IMR-90 (cell line): ENCODE measurements at places on chromosomes 2 and 18.

- DNase-seq = no peak
Measured at GRCh38 chr18:64027931-64028695, 58.2 kb downstream of the SERPINB8 start.

DNA sequence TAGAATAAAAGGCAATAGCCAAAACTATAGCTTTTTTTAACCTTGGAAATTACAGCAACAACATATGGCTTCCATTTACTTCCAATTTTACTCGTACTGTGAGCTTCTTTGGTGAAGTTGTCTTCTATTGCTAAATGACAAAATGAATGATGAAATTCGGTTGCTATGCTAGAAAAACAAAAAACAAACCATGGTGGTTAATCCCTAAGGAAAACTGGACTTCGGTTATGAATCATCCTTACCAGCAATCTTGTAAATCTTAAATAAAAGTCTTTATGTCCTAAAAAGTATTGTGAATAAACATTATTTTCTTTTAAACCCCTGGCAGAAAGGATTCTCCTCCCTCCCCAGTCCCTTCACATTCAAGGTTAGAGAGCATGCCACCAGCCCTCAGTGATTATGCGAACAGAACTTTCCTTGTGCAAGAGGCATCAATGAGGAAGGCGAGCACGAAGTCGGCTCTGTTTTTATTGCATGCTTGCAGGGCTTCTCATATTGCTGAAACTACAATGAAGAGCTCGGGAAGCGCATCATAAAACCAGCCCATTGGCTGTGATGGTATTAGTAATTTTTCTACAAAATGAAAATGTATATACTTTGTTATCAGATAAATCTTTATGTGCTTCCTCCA is 62.9 kb downstream of the ZNF521 start:
- DNase-seq = peak; percentile 91

DNA sequence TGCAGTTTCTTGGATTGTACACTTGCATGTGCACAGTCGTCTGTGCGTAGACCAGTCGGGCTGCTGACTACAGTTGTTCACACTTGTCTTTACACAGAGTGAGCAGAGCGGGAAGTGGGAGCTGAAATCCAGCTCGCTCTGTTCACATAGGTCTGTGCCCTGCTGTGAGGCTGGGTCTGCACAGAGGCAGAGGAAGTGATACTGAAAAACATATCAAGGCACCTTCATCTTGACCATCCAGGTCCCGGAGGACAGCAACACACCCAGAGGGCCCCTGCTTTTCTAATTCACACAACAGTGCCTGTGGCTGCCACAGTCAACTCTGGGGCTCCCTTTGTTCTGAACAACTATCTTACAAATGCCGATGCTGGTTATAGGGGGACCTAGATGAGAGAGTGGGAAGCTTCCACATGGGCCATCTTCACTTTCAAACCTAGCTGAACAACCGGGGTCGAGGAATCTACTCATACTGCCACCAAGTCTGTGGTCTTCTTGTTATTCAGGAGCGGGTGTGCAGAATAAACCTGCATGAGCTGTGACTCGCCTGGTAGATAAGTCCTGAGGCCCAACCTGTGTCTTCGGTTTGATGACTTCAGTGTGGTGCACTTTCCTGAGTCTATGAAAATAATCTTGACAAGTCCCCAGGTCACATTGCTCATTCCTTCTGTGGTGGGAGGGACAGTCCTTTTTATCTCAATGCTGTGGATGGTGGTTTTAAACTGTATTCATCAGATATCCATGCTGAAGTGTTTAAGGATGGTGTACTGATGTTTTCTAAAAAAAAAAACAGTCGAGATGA is 3.5 kb upstream of the ADNP2 start:
- no peak for DNase-seq

DNA sequence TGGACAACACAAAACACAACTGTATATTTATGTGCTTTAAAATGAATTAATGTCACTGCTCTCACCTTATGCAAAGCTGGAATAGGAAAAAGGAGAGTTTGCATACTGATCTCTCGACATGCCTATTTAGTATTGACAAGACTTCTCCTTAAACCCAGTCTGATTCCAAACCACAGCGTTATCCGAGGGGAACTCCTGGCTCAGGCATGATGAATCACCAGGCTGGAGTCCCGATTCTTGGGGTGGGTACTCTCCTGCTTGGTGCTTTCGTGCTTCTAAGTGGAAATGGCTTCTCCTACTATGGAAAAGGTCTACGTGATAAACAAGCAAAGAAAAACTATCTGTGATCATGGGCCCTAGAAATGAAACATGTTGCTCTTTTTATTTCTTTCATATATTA is 88.9 kb upstream of the SLC35G4 start:
- no peak for DNase-seq
